ELF-1 (cell line): ENCODE measurements at places on chromosomes 3 and 15.

GRCh38 chr3:50003824-50004223, 63.9 kb downstream of the RBM6 start:
- DNase-seq, result no peak

- no peak for DNase-seq
These were observed 12.3 kb downstream of the BOC start for GRCh38 chr3:113223475-113224281.

DNA sequence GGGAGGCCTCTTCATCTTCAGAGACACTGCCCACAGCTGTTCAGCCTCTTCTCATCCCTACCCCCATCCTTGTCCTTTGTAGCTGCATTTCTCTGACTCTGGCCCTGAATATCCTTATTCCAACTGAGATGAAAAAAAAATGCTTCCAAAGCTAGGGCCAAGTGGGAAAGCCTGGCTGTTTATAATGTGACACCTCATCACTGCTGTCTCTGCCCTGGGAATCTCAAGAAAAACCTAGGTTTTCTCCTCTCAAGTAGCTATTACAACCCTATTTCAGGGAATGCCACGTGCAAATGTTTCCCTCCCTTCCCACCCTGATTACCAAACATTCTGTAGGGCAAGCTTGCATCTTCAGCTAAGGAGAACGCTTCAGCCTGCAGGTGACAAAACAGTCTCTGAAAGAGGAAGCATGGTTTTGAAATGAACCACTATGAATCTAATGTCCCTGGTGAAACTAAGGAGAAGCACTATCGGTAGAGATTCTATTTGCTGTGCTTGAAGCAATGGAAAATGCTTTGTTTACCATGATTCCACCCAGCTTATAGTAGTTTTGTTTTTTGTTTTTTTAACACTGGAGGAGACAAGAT, 65.4 kb downstream of the USF3 start:
- no peak for DNase-seq

- no peak for DNase-seq
These were observed 59.1 kb upstream of the UBE3A start for GRCh38 chr15:25497934-25498333.

- DNase-seq, result no peak
These were observed 122.2 kb upstream of the TP63 start for GRCh38 chr3:189508784-189509501.

DNA sequence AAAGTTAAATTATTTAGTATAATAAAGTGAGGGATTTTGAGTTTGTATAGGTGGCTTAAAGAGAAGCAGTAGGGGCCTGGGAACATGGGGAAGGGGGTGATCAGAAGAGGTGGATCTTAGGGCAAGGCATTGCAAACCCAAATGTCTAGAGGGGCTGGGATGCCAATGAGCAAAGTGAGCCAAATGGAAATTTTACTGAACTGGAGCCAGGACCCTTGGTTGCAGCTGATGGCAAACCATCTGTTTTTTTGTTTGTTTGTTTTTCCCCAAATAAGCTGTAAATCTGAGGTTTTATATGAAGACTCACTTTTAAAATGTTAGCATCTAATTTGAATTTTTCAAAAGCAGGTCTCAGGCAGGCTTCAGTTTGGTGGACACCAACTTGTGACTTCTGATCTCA, 14.8 kb upstream of the PARP14 start:
- no peak for DNase-seq

- DNase-seq, result peak; percentile 61
These were observed 186.7 kb downstream of the NLGN1 start for GRCh38 chr3:173584093-173584837.

GRCh38 chr15:34065941-34066340, 26.9 kb upstream of the AVEN start:
- DNase-seq, result no peak

DNA sequence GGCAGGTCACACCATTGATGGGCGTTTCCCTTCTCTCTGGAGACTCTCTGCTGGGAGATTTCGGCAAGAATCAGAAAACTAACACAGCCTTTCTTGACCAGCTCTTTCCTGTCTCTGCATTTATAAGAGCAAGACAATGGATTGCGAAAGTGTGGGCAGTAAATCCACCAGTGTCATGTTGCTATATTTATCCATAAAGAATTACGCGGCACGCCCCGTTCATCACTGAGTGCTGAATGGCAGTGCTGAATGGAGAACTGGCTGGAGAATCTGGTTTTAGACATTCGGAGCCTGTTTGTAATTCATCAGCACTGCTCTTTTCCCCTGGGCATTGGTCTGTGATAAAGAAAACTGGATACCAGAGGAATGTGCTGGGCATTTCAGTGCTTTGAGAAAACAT, 2.0 kb upstream of the CEMIP start:
- no peak for DNase-seq

- DNase-seq, result no peak
These were observed 39.6 kb downstream of the SLCO2A1 start for GRCh38 chr3:133989936-133990702.

DNA sequence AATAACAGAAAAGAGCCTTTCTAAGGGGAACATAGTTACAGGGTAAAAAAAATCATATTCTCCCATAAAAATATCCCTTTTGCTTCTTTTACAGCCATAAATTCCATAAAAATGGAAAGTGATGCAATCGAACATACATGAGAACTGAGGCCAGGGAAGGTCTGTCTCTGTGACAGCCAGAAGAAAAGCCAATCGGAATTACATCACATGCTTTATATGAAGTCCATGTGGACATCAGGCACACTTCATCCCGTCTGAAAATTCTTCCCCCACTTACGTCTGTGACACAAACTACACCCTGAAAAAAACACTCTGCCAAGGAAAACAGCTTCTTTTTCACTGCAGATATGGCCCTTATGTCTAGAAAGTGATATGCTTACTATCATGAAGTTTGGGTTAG, 323.5 kb downstream of the ERC2 start:
- DNase-seq, result no peak

GRCh38 chr15:59647085-59647484, 10.2 kb downstream of the GTF2A2 start:
- no peak for DNase-seq

DNA sequence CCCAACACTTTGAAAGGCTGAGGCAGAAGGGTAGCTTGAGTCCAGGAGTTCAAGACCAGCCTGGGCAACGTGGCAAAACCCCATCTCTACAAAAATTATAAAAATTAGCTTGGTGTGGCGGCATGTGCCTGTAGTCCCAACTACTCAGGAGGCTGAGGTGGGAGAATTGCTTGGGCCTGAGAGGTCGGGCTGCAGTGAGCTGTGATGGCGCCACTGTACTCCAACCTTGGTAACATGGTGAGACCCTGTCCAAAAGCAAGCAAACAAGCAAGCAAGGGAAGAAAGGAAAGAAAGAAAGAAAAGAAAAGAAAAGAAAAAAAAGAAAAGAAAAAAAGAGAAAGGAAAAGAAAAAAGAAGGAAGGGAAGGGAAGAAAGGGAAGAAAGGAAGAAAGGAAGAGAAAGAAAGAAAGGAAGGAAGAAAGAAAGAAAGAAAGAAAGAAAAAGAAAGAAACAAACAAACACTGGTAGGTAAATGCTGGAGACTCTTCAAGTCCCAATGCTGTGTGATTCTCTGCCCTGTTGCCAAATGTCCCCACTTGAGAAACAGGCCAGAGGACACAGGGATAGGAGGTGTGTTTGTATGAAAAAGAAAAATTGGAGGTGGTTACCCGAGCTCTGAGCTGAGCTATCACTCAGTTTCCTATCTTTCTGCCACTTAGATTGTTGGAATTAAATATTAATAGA, 121.1 kb downstream of the RAB11A start:
- no peak for DNase-seq

GRCh38 chr15:65952391-65953053, 83.2 kb downstream of the RAB11A start:
- DNase-seq, result peak; percentile 52

- peak; percentile 70 for DNase-seq
These were observed 157.9 kb upstream of the BHLHE40 start for GRCh38 chr3:4821338-4821737.

GRCh38 chr15:92625251-92625980, 30.2 kb downstream of the FAM174B start:
- no peak for DNase-seq

GRCh38 chr3:12532182-12532581, 13.1 kb downstream of the MKRN2OS start:
- no peak for DNase-seq

DNA sequence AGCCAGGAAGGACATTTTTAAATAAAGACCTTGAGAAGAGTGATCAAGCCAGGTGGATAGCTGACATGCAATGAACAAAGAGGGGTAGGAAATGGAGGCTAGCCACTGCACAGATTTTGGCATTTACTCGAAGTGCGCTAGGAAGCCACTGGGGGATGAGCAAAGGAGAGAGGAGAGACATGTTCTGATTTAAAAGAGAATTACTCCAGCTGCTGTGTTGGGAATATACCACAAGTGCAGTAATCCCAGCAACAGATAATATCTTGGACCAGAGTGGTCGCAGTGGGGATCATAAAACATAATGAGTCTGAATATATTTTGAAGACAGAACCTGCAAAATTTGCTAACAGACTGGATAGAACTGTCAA, 19.9 kb downstream of the KPNA4 start:
- no peak for DNase-seq

DNA sequence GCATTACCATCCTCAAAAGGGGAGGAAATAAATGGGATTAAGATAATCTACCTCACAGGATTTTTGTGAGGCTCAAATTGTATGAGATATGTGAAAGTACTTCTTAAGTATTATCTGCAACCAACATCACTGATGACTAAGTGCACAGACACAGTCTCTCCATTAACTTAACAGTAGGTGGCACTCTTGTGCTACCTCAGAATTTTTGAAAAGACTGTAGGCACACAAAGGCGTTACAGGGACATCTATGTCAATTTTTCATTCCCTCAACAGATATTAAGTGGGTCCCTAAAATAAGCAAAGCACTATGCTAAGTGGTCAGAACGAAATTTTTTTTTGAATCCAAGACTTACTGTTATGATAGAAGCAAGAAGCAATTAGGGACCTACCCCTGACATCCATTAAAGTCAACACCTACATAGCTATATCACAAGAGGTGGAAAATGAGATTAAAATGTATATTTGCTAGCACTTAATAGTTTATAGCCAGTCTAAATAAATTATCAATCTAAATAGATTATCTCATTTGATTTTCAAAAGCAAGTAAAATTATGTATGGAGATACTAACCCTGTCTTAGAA, 52.9 kb downstream of the RYK start:
- DNase-seq, result no peak

DNA sequence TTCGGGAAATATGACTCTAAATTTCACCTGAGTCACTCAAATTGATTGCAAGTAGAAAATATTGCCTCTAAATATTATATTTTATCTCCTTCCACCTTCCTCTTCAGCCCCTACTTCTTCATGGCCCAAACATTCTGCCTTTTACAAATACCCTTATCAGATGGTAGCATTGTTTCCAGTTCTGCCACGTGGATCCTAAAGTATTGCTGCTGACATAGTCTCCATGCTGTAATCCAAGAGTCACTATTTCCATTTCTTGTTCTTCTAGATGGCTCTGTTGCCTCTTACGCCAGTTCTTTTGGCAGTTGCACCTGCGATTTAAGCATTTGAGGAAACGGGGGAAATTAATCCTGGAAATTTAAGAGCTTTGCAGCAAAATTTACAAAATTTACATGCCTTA, 13.6 kb downstream of the LMOD3 start:
- DNase-seq, result no peak

DNA sequence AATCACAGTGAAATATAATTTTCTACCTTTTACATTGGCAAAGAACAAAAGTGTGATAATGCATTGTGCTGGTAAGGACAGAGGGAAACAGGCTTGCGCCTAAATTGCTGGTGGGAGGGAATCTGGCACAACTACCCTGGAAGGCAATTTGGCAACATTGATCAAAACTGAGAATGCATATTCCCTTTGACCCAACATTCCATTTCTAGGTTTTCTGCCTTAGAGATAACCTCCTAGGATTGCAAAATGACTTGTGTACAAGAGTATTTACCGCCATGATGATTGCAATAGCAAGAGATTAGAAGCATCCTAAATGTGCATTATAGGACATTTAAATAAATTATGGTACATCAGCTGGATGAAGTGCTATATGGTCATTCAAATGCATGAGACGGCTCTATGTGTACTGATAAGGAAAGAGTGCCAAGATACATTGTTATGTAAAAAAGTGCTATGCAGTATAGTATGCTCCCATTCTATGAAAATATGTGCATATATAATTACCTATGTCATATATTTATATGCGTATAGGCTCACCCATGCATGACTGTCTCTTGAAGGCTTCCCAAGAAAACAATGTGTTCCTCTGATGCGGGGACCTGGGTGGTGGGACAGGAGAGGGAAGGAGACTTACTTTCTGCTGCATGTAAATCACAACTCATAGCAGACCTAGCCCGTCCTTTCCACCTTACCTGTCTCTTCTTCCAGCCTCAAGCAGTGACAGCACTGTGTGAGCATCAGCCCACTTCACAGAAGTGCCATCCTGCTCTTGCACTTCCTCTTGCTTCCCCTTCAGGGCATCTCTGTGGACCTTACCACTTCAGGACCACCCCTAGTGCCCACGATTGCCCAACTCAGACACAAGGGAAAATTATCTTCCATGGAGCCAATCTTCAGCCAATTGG, 249.9 kb upstream of the TLE3 start:
- no peak for DNase-seq

DNA sequence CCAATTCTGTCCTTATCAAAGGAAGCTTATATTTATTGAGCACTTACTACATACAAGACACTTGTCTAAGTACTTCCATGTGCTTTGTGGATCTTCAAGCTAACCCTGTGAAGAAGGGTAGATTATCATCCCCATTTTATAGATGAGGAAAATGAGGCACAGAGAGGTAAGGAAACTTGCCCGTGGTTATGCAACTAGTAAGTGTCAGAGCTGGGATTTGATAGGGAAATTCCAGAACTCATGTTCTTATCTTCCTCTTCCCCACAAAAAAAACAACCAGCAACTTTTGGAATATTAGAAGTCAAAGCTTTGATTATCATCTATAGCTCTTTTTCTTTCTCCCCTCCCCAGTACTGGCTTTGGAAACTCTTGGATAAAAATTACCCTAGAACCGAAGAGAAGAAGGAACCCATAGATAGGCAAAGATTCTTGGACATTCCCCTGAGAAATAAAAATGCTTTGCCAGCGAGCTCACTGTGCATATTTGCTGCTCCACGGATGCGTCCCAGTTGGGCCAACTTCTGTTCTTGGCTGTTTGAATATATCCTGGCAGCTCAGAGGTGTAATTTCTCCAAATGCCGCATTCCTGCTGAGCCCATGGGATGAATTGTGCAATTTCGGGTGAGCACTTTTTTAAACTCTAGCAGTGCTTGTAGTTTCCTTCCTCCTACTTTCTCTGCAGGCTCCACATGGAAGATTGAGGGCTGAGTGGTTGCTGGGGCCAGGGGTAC, 591.5 kb upstream of the CFAP20DC start:
- DNase-seq, result no peak

- no peak for DNase-seq
These were observed 66.3 kb downstream of the PPCDC start for GRCh38 chr15:75089456-75090387.

- DNase-seq, result no peak
These were observed 47.9 kb downstream of the KBTBD12 start for GRCh38 chr3:127962937-127963336.

- no peak for DNase-seq
These were observed 25.7 kb downstream of the GPR15 start for GRCh38 chr3:98557324-98558010.

GRCh38 chr15:60744826-60745460, 266.0 kb upstream of the ICE2 start:
- DNase-seq, result no peak
